ENCODE measurements at places on chromosomes 4 and X.

- DNase-seq, result no peak
Measured at GRCh38 chr4:80963051-80963450, 67.5 kb upstream of the BMP3 start.

DNA sequence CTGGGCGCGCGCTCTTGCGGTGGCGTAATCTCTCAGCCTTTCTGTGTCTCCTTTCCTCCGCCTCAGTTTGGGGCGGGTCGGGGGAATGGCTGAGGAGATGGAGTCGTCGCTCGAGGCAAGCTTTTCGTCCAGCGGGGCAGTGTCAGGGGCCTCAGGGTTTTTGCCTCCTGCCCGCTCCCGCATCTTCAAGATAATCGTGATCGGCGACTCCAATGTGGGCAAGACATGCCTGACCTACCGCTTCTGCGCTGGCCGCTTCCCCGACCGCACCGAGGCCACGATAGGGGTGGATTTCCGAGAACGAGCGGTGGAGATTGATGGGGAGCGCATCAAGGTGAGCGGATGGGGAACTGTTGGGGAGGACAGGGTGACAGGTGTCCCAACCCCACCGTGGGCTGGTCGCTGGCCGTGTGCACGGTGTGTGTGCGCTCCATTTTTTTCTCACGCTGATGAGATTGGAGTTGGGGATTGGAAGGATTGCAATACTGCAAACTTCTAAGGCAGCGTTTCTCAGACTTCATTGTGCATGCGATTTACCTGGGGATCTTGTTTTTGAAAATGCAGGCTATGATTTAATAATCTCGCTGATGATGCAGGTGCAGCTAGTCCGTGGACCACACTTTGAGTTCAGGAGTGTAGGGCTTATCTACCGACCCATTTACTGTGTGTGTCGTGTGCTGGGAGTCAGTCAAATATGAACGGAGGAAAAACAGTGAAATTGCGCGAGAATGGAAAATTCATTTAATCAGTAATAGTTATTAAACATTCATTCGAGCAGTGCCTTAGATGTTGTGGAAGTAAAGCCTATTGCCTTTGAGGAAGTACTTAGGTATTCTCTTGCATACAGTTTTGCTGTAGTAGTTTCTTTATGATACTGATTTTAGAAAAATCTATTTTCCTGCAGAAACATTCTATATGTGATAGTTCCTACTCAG lies at the start of gene RAB33B:
Gene RAB33B (plus strand): TSS at position 11 of the 935 bp plus-strand sequence. CDS start 75 bp downstream, at position 86.
- DNase-seq, result peak; percentile 80

DNA sequence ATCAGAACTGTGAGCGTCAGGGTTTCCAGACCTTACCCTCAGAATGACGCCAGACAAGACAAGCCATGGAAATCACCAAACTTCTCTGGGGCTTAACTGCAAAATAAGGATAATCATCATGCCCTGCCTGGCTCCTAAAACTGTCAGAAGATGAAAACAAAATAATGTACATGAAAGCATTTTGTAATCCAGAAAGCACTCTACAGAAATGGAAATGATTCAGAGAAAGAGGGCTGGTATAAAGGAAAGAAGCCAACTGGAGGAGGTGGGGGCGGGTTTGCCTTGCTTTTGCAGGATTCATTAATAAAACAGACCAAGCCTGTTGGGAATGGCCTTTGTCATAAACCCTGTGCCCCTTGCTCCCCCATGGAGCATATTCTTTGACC lies 47.3 kb downstream of the SEPSECS start:
- no peak for DNase-seq

DNA sequence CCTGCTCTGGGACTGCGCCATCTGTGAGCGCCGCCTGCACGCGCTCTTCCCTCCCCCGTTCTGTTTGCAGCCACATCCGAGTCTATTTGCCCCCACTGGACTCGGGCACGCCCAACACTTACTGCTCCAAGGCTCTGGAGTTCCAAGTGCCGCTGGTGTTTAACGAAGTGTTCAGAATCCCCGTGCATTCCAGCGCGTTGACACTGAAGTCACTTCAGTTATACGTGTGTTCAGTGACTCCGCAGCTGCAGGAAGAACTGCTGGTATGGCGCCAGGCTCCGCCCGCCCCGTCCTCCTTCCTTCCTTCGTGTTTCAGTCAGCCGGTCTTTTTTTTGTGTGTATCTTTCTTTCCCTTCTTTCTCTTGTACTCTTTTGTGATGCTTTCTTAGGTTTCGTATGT lies 30.7 kb upstream of the CLCN4 start:
- DNase-seq, result no peak

- DNase-seq, result peak; percentile 70
Measured at GRCh38 chrX:136130931-136131833, 16.2 kb upstream of the FHL1 start.

DNA sequence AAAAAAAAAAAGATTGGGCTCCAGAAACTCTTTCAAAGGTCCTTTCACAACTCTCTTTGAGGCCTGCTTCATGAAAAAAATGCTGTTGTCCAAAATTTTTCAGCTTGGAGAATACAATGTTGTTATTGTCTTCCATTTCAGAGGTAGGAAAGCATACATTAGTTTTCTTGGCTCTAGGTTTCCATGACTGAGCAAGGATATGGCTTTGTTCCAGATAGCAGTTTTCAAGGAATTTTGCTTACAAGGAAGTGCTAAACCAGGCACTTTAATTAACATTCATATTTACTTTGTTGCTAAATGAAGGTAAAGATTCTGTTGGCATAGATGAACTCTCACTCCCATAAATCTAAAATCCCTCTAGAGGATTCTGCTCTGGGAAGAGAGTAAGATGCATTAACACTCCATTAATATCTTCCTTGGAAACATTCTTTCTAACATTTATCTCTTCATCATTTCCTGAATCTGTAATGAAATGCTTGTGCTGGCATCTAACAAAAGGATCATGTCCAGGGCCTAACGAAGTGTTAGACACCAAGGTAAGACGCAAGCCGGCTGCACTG lies 118.4 kb downstream of the COL25A1 start:
- no peak for DNase-seq

DNA sequence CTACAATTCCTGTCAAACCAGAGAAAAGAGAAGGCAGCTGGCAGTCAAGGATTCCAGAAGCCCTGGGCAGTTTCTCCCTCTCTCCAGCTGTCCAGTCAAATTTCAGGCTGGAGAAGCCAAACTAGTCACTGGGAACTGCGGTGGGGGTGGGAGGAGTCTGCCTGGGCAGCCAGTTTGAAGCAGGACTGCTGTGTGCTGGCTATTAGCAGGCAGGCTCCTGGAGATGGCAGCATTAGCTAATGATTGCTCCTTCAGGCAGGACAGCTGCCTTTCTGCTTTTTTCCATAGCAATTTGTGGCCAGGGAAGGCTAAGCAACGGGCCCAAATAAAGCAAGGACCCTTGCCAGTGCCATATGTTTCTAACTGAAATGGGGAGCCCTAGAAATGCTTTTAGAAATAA lies 44.7 kb upstream of the FGF13 start:
- DNase-seq, result peak; percentile 17

- DNase-seq, result no peak
Measured at GRCh38 chrX:20838477-20838876, 535.7 kb upstream of the CNKSR2 start.

- DNase-seq, result peak; percentile 22
Measured at GRCh38 chr4:163161536-163162205, 5.0 kb downstream of the NAF1 start.

DNA sequence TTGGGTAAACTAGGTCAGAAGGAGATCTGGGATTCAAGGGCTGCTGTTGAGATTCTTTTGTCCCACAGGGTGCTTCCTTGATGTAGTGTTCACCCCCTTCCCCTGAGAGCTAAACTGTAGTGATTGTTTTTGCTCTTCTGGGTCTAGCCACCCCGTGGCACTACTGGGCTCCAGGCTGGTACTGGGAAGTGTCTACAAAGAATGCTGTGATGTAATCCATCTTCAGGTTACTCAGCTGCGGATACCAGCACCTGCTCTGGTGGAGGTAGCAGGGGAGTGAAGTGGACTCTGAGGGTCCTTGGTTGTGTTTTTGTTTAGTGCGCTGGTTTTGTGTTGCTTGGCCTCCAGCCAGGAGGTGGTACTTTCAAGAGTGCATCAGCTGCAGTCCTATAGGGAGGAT lies 365.5 kb downstream of the ZNF674 start:
- DNase-seq, result no peak

DNA sequence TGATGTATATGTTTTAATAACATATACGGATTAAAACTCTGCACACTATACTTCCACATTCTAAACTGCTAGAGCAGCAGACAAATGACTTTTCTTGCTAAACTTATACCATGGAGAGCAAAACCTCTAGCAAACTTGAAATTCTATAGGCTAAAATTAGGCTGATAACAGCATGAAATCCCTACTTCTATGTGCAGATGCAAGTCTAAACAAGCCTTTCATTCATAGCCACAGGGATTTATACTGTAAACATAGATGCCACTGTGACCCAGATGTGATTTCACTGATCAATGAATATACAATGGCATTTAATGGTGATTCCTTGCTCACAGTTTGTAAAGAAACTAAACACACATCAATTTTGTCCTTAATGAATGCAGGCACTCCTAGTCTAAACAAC lies 151.0 kb downstream of the ANTXR2 start:
- no peak for DNase-seq

DNA sequence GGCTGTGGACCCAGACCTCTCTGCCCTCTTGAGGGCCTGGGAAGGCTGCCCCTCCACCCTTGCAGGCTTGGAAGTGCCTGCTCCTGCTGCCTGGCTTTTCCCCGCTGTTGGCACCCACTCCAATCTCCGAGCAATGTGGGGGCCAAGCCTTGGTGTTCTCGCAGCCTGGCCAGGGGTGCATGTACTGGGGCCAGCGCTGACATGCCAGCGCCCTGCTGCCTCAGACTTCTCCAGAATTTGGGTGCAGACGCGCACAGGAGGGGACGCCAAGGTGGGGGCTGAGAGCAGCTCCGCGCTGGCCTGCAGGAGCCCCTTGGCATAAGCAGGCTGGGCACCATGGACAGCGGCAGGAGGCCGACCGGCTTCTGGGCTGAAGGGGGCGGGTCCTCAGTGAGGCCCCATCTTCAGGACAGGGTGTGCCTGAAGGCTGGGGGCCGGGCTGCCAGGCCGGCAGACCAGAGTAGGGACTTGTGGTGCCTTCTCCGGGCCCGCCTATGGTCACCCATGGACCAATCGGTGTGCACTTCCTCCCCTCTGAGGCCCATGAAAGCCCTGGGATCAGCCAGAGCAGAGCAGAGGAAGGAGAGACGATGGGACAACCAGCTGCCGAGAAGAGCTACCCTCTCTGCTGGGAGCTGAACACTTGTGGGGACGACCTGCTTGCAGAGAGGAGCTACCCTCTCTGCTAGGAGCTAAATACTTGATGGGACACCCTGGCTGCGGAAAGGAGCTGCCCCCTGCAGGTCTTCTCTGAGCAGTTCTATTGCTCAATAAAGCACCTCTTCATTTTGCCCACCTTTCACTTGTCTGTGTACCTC lies 118.3 kb downstream of the DNAAF6 start:
- no peak for DNase-seq

GRCh38 chrX:53435997-53436396 lies 1.8 kb upstream of the HSD17B10 start:
- no peak for DNase-seq
